ENCODE measurements at places on chromosomes 2 and 18. TPM values are rescaled to one million over a fixed set of nuclear protein-coding genes. Genes with fewer than 3 reads are reported as not detected.

The SF3B6 gene
- polyA plus RNA-seq: 276 TPM

The UPP2 gene
- not detected for polyA plus RNA-seq

GRCh38 chr2:191574232-191574631 is 103.7 kb upstream of the NABP1 start:
- no peak for DNase-seq

GRCh38 chr18:8978394-8978793 is 124.1 kb upstream of the NDUFV2 start:
- DNase-seq: no peak

DNA sequence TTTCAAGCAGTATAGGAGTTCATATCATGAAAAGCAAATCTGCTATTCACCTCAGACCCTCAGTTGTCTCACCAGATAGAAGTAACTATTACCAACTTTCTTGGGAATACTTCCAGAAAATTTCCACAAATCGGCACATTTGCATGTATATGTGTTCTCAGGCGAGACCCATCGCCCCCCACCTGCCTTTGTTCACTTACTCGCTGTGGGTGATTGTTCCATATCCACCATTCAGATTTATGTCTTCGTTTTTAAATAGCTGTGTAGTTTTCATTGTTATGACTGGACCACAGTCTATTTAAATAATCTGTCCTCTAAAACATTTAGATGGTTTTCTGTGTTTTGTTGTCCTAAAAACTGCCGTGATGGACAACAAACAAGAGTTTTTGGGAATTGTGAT is 3.3 kb downstream of the TRIM54 start:
- DNase-seq: no peak

GRCh38 chr2:234496835-234497593 is at the start of gene ARL4C:
Gene ARL4C (minus strand): TSS chr2:234497081. CDS start chr2:234496586, 495 bp downstream.
- DNase-seq: peak; percentile 71

DNA sequence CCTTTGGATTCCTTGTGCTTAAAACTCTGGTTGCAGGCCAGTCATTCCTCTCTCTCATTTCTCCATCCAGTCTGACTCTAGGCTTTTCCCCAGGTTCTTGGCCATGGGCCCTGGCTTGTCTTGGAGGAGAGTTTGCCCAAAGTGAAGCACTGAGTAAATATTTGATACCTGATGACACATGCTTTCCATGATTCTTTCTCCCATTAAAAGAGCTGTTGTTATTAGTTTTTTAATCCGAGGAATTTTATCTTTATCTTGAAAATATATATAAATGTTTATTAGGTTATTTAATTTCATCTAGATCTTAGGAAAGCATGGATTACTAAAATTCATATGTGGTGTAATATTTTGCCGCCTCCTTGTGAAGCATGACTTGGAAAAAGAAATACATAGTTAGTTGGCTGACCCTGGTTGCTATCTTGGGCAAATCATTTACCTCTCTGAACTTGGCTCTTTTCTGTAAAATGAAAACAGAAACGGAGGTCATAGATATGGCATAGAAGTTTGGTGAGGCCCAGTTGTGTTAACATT is 650.1 kb downstream of the SLC4A3 start:
- DNase-seq: peak; percentile 93

Measured in A549 (cell line).